ENCODE measurements at places on chromosomes 5 and 9. TPM values are rescaled to one million over a fixed set of nuclear protein-coding genes. Genes with fewer than 3 reads are reported as not detected.

QRFP gene
- 0.46 TPM for polyA plus RNA-seq

GRCh38 chr9:131417264-131418142 is 23.6 kb downstream of the PRRC2B start:
- no peak for DNase-seq

- DNase-seq = no peak
Measured at GRCh38 chr9:128190013-128190412, 1.4 kb downstream of the CIZ1 start.

FST gene
- polyA plus RNA-seq = 2.4 TPM

GRCh38 chr9:115117999-115118878 is at the start of gene TNC:
TNC (minus strand) TSS chr9:115118157; CDS start chr9:115091018, 27,139 bp downstream.
- peak; percentile 85 for DNase-seq

EIF4E1B gene
- not detected for polyA plus RNA-seq

- no peak for DNase-seq
Measured at GRCh38 chr5:93623153-93623552, 40.1 kb downstream of the NR2F1 start.

GRCh38 chr5:106860398-106861044 is 810.2 kb downstream of the EFNA5 start:
- no peak for DNase-seq

CDC25C gene
- 5.7 TPM for polyA plus RNA-seq

GRCh38 chr9:86788456-86788855 is 158.8 kb downstream of the GAS1 start:
- DNase-seq = no peak

PCDHB9 gene
- polyA plus RNA-seq = 3.1 TPM

CNTLN gene
- polyA plus RNA-seq = 25.2 TPM

GRCh38 chr5:146193285-146193684 is 10.1 kb upstream of the RBM27 start:
- no peak for DNase-seq

MARCOL gene
- 0.13 TPM for polyA plus RNA-seq

GRCh38 chr5:52010454-52010853 is 627.2 kb downstream of the ISL1 start:
- DNase-seq = no peak

FAXDC2 gene
- 27.9 TPM for polyA plus RNA-seq

GRCh38 chr5:145463634-145464033 is 371.5 kb downstream of the PRELID2 start:
- DNase-seq = no peak

DNA sequence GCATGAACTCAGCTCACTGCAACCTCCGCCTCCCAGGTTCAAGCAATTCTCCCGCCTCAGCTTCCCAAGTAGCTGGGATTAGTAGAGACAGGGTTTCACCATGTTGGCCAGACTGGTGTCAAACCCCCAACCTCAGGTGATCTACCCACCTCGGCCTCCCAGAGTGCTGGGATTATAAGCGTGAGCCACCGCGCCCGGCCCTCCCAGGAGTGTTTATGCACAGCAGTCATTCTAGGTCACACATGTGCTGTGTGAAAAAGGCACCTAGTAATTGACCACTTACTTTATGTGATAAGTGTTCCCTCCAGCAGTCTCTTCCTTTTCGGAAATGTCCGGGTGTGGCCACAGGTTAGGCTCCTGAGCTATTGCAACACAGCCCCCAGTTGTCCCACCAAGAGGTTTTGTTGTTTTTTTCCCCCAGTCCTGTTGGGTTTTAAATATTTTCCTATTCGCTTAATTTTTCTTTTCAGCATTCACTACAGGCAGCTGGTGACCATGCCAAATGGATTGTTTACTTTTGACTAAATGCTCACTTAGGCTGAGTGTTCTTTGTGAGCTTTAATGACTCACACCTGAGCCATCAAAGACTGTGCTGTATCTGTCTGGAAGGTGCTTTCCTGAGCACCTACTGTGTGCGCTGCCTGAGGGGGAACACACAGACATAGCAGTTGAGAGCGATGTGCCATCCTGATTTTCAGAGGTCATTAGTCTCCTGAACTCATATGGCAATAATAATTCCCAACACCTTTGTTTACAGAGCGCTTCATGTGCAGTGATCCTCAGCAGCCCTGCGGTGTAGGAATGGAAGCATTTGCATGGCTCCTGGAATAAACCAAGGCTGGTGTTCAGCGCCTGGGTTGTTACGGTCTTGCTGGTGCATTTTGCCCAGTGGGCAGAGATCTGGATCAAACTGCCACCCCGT is 94.3 kb downstream of the MVB12B start:
- no peak for DNase-seq

GRCh38 chr5:135203593-135204036 is 169.6 kb upstream of the PITX1 start:
- no peak for DNase-seq

DNA sequence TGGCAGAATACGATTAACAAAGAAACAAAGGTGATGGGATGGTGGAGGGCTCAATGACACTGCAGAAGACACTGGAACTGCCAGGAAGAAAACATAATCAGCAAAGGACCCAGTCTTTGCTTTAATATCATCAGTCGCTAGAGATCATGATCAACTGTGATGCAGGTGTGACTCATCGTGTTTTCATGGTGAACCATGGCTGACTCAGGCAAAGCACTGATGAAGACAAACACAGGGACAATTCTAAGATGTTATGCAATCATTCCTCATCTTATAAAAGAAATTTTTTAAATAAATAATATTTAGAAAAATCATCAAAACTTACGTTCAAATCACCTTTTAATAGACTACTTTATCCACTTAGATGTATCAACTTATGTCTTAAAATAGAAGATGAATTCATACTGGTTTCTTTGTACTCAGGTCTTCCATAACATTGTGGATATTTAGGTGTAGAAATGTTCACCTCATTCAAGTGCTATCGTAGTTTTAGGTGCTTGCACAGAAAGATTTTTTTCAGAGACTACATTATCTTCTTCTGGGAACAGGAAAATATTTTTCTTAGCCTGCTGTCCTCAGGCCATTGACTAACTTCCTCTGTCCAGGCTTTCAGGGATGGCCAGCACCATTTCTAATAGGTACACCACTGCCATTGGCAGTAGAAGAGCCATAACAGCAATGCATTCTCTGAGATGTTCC is 673.4 kb upstream of the MEF2C start:
- no peak for DNase-seq

PPP2R2B gene
- 0.40 TPM for polyA plus RNA-seq

- DNase-seq = no peak
Measured at GRCh38 chr9:135365013-135365768, 114.4 kb upstream of the PPP1R26 start.

GRCh38 chr5:158553962-158554336 is 545.8 kb downstream of the EBF1 start:
- no peak for DNase-seq

DNA sequence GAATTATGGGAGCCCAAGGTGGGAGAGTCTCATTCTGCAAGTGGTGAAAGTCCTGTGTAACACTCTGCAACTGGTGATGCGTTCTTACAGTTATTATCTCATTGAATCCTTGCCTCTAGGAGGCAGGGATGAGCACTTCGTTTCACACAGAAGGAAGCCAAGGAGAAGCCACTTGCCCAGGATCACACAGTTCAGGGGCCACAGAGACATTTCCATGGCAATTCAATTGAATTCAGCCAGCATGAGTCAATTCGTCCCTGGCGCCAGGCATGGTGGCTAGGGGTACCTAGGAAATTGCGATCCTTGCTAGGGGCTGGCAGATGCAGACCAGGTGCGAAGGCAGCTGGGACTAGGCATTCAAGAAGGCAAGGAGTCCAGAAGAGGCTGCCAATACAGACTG is 26.2 kb downstream of the LHX2 start:
- DNase-seq = no peak

GPR21 gene
- polyA plus RNA-seq = not detected

DNA sequence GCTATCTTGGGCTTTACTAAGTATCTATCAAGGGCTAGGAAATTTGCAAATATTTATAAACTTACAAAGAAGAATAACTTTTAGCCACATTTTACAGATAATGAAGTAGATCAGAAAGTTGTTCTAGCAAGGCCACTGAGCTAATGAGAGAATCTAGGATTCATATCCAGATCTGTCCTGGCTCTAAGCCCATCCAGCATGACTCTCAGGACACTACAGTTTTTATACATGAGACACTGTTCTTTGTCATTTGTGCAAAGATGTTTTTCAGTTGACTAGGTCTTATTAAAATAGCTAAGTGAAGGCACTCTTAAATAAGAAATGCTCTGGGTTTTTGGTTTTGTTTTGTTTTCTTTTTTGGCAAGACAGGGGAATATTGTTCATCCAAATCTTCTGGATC is 273.1 kb downstream of the GABRB2 start:
- DNase-seq = no peak

DNA sequence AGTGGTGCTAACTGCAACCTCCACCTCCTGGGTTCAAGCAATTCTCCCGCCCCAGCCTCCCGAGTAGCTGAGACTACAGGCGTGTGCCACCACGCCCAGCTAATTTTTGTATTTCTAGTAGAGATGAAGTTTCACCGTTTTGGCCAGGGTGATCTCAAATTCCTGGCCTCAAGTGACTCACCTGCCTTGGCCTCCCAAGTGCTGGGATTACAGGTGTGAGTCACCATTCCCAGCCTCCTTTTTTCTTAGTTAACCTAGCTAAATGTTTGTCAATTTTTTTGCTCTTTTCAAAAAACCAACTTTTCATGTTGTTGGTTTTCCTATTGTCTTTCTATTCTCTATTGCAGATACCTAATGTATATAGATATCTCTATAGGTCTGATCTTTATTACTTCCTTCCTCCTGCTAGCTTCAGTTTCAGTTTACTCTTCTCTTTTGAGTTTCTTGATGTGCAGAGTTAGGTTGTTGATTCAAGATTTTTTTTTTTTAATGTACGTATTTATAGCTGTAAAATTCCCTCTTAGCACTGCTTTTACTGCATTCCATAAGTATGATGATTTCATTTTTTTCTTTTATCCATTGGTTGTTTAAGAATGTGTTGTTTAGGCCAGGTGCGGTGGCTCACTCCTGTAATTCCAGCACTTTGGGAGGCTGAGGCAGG is 32.9 kb downstream of the FGD3 start:
- no peak for DNase-seq

RUSC2 gene
- 13.9 TPM for polyA plus RNA-seq

- DNase-seq = no peak
Measured at GRCh38 chr9:78620303-78620702, 323.4 kb downstream of the PSAT1 start.

- no peak for DNase-seq
Measured at GRCh38 chr5:127609957-127610356, 38.9 kb upstream of the CTXN3 start.

BAAT gene
- polyA plus RNA-seq = 0.99 TPM

CEP78 gene
- polyA plus RNA-seq = 26.3 TPM

CDH6 gene
- polyA plus RNA-seq = 10.0 TPM

DMRTA1 gene
- 2.2 TPM for polyA plus RNA-seq

- no peak for DNase-seq
Measured at GRCh38 chr9:78927099-78927940, 630.4 kb downstream of the PSAT1 start.

DNA sequence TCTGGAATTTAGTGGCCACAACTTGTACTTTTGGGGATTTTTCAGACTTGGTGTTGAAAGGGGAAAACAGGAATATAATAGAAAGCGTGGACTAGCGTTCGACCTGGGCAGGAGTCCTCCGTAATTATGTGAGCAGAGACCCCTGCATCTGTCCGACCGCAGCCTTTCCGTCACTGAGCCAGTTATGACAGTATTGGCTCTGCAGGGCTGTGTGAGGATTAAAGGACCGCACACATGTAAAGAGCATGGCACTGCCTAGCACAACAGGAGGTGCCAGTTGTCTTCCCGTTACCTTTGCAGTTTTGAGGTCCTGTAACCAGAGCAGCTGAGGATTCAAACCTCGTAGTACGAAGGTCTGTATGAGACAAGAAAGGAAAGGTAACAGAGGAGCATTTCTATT is 1.2 kb downstream of the B4GALT7 start:
- DNase-seq = no peak

GRCh38 chr9:98018347-98018746 is 35.2 kb downstream of the ANP32B start:
- DNase-seq = no peak

DNA sequence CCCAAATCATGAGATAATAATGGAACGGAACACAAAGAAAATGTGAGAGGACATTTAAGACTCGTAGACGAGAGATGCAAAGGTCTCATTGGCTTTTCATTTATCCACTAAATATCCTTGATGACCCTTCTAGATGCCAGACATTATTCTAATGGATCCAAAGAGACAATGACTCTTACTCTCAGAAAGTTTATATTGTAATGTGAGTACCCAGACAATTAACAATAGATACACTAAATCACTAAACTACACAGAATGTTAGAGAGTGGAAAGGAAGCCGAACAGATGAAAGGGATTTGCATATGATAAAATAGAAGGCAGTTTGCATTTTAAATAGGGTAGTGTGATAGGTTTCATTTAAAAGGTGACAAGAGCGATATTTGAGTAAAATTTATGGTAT is 973.3 kb downstream of the TAF11L14 start:
- DNase-seq = no peak

SPATA31E1 gene
- polyA plus RNA-seq = not detected

CNTNAP3 gene
- polyA plus RNA-seq = 1.7 TPM

TRIM36 gene
- 1.1 TPM for polyA plus RNA-seq

DNA sequence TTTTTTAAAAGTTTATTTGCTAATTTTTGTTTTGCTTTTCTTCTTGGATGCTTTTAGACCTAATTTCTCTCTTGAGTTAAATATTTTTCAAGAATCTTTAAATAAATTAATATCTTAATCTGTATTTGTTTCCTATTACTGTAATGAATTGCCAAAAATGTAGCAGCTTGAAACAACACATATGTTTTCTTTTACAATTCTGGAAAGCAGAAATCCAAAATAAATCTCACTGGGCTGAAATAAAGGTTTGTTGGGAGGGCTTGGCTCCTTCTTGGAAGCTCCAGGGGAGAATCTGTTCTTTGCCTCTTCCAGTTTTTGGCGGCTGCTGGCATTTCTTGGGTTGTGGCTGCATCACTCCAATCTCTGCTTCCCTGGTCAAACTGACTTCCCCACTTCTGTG is 658.1 kb upstream of the ARRDC3 start:
- DNase-seq = no peak

GRCh38 chr9:97704345-97704677 is 7.2 kb upstream of the XPA start:
- DNase-seq = no peak

GRCh38 chr5:172616730-172617129 is 24.3 kb upstream of the NEURL1B start:
- DNase-seq = peak; percentile 61

- no peak for DNase-seq
Measured at GRCh38 chr5:178291969-178292825, 59.6 kb upstream of the PHYKPL start.

CDH9 gene
- not detected for polyA plus RNA-seq
